ENCODE measurements at places on chromosomes 1 and 21.
A peak's percentile ranks its signal among the peaks of the same experiment; 100 is the strongest.

DNA sequence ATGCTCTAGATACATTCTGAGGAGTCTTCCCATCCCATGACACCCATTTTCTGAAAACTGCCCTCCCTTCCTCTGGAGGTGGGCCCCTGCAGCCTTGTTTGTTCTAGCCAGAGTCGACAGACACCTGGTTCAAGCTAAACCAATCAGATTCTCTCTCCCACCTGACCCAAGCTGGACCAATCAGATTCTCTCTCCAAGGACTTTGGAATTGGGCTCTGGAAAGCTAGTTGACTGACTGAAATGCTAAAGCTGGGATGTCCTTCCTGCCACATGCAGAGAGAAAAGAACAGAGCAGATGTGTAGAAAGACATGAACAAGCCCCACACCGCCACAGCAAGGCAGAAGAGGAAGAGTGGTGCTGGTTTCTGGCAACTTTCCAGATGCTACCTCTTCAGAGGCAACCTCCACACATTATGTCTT lies 24.6 kb downstream of the ASAP3 start:
- no peak for DNase-seq

DNA sequence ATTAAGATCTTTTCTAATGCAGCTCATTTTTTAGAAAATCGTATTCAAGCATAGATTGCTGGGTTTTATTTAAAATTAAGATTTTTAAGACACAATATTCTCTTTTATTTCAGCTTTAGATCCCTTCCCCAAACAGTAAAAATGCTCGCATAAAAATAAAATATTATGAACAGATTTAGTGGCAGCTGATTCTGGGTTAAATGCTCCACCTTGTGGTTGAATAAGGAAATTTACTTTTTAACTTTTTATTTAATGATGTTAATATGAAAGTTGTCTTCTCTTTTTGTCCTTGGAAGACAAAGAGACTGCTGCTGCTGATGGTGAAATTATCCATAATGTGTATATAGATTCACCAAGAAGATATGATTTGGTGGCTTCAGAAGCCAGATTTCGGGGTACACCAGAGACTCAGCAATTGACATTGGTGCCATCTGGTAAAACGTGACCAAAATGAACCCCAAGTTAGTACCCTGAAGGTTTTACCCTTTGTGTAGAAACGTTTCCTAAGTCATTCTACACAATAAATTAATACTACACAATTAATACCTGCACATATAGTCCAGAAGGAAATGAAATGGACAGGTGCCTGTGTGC lies 128.0 kb downstream of the ADAMTS1 start:
- peak; percentile 13 for DNase-seq

- no peak for DNase-seq
Observed at GRCh38 chr1:107668762-107669161, 296.2 kb downstream of the VAV3 start.

GRCh38 chr1:29709704-29710280 lies 473.5 kb downstream of the PTPRU start:
- no peak for DNase-seq

- DNase-seq = no peak
Observed at GRCh38 chr1:6419397-6419803, 319 bp downstream of the HES2 start.

GRCh38 chr1:7783178-7783711 lies 846 bp upstream of the PER3 start:
- peak; percentile 73 for DNase-seq

- DNase-seq = no peak
Observed at GRCh38 chr21:39336457-39337008, 12.4 kb downstream of the HMGN1 start.

- no peak for DNase-seq
Observed at GRCh38 chr1:203572134-203572625, 54.5 kb upstream of the ATP2B4 start.

- no peak for DNase-seq
Observed at GRCh38 chr21:32544697-32545096, 40.6 kb downstream of the TCP10L start.

GRCh38 chr1:203158423-203158822 lies 17.2 kb downstream of the MYBPH start:
- no peak for DNase-seq

DNA sequence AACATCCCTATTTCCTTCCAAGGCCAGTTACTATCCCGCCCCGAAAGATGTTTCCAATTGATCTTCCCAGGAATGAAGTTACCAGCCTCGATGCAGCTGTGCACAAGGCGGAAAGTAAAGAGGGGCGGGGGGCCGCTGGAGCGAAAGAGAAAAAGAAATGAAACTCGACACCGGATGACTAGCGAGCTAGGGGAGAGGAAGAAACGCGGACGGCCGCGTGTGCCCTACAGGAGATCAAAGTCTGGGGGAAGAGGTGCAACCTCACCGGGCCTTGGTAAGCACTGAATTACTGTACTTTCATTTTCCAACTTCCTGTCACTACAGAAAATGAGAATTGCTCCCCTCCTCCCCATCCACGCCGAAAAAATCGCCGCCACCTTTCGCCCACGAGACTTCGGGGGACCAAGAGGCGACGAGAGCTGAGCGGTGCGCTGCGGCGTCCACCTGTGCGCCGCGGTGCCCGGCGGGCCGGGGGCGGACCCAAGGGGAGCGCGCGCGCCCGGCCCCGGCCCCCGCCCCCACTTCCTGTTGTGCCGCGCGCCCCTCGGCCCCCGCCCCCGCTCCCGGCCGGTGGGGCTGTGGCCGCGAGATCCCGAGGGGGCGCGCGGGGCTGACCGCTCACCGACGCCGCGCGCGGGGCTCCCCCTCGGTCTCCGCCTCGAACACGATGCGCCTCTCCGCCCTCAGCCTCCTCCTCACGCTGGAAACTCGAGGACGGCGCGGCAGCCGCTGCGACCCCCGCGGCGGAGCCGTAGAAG lies 622 bp downstream of the ELK4 start:
- peak; percentile 80 for DNase-seq

GRCh38 chr1:226749467-226749866 lies 10.4 kb upstream of the ITPKB start:
- DNase-seq = no peak

GRCh38 chr1:159188375-159188788 lies 16.3 kb upstream of the ACKR1 start:
- peak; percentile 74 for DNase-seq

- DNase-seq = no peak
Observed at GRCh38 chr1:153619171-153619570, 3.0 kb upstream of the S100A14 start.

DNA sequence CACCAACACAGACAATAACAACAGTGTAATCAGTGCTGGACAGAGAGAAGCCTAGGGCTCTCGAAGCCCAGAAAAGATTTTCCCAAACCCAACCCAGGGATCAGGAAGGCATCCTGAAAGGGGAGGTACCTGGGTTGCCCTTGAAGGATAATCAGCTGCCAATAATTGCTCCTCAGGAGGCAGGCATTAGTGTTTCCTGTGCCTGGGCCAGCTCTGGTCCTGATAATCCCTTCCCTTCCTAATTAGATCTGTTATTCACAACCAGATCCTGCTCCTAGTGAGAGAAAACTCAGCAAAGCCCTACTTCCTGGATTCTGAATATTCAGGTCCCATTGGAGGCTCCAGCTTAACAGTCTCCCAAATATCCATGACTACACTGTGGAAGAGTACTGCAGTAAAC lies 117.4 kb downstream of the DMRTA2 start:
- DNase-seq = no peak

DNA sequence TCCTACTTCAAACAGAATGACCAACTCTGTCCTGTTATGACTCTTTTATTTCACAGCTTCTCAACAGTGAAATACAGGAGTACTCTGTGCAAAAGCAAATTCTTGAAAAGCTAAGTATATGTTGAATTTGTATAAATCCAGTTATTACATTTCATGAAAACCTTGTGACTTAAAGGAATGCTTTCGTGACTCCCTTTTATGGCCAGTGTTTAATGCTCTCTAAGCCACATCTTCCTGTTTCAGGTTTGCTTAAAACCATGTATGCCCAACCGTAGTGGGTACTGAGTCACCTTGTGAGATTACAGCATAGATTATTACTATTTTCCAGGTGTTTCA lies 40.2 kb upstream of the KIF1B start:
- peak; percentile 47 for DNase-seq

- DNase-seq = no peak
Observed at GRCh38 chr1:42003433-42003832, 84.7 kb upstream of the HIVEP3 start.

- no peak for DNase-seq
Observed at GRCh38 chr1:78040484-78041089, 5.2 kb upstream of the GIPC2 start.

GRCh38 chr1:95352767-95353166 lies 118.8 kb downstream of the RWDD3 start:
- DNase-seq = no peak

DNA sequence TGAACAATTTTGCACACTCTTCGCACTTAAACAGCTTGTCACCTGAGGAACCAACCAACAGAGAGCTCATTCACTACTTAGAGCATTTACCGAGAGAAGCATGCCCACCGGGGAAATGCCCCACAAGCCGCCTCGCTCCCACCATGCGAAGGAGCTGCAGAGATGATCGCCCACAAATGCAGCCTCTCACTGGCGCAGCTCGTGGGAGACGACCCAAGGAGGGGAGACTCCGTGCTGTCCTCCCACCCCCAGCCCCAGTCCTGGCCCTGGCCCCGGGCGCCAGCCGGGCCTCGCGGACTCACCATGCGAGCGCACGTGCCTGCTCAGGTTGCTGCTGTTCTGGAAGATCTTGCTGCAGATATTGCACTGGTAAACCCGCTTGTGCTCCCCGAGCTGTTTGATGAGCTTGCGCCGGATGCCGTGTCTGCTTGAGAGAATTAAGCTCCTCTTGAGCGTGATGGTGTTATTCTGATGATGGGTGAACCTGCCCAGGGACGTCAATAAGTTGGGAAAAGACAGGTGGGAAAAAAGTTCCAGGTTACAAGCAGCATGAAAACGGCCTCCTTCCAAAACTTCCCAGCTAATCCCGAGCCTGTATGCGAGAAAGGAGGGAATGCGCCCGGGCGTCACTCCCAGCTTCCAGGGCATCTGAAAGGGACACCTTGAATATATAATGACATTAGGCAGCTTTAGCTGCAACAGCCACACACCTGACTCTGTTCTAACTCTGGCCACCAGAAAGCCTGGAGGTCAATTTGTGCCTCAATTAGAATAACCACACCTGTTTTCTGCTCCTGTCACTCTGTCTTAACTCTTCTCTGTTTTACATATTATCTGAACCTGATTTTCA lies 42.8 kb downstream of the PRDM15 start:
- DNase-seq = no peak
